ENCODE measurements at places on chromosomes 6 and 20. TPM values are rescaled to one million over a fixed set of nuclear protein-coding genes. Genes with fewer than 3 reads are reported as not detected.

Gene OARD1
- total RNA-seq = 22.2 TPM

Gene ADGRF5
- total RNA-seq = not detected

DNA sequence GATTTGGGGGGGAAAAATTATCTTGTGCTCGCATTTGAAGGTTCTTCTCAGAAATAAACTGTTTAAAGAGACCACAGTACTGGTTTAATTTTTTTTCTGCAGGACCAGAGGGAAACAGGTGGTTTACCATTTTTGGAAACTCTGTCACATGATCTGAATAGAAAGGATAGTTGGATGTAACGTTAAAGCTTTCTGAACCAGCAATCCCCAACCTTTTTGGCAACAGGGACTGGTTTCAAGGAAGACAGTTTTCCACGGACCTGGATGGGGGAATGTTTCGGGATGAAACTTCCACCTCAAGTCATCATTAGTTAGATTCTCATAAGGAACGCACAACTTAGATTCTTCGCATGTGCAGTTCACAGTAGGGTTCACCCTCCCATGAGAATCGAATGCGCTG, 50.4 kb downstream of the MCM8 start:
- no peak for DNase-seq

DNA sequence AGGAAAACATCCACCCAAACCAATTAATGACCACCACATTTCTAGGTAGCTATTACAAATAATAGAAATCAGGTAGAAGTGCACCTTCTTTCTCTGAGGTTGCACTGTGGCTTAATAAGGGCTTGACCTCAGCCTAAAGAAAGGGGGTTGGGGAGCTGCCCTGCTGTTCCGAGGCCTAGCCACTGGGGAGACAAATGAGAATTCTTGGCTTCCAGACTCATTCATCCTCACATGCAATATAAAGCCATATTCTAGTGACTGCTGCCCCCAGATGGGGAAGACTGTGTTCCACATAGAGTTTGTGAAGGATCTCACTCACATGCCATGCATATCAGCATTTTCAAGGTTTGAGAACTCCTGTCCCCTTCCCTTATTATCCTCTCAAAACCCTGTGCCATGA, 22.9 kb downstream of the SAYSD1 start:
- no peak for DNase-seq

Gene TNNC2
- total RNA-seq = not detected

DNA sequence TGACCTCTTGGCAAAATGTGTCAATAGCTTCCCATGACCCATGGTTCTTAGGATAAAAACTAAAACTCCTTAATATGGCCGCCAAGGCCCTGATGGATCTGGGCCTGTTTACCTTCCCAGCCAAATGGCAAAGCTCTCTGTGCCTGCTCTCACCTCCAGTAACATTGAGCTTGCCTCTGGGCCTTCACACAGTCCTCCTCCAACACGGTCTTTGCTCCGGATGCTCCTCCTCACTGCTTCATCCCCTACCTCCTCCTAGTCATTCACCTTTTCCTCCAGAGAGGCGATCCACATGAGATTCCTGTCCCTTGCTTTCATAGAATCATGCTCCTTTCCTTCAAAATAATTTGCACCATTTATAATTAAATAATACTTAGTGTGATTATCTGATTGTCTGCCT, 172.3 kb upstream of the AFDN start:
- DNase-seq = no peak

- no peak for DNase-seq
These were observed 77.7 kb downstream of the ANKRD60 start for GRCh38 chr20:58150772-58151171.

DNA sequence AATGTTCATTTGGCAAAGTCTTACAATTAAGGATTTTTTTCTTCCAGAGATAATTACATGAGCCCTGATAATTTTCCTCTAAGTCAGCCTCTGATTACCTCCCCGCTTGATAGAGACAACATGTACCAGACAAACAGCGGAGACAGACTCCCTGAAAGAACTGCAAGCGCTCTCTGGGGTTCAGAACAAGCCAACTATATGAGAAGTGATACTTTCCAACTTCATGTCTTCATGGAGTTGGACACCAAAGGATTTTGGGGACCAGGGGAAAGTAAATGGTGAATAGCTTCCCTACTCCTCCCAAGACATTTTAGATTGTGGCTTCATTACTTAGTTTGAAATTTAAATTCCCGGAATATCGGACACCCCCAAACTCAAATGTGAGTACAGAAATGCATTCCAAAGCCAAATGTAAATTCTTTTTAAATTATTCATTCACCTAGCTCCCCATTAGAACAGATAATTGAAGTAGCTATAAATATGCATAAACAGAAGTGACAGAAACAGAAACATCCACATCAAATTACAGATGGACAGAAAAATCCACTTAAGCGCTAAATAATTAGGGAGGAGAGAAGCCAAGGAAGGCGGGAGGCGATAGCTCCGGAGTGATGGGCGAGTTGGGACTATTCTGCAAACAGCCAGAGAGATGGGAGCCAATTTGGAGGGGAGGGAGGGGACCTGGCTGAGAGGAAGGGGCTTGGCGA, 129.7 kb upstream of the AKAP12 start:
- DNase-seq = no peak

GRCh38 chr20:56091628-56092234, 86.4 kb upstream of the CBLN4 start:
- DNase-seq = peak; percentile 42

DNA sequence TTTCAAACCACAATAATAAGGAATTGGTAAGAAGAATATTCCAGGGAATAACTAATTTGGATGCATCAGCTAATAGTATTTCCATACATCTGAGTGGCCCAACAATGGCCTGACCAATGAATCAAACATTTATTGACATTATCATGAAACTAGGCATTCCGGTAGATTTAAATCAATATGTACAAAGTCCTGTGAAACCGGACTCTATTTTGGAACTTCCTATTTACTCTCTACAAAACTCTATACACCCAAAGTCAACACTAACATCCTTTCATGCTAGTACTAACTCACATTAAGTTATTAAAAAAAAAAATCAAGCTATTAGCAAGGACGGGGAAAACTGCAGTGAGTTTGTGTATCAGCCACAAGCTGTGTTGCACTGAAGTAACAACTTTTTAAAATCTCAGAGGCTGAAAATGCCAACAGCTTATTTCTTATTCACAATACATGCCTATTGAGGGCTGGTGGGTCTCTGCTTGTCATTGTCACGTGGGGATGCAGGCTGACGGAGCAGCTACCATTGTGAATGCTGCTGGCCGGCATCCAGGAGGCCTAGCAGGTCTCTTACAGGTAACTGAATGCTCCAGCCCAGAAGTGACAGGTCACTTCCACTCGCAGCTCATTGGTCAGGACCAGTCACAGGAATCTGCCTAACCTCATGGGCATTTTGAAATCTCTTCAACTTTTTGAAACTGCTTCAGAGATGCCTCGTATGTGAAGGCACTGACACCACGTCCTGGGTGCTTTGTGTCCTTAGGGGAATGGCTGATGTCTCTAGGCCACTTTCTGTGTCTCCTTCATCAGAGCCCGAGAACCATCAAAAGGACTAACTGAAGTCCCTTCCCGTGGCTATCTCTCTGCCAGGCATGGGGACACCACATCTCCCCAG, 76.3 kb downstream of the SLC22A23 start:
- DNase-seq = no peak

Gene FERMT1
- 34.8 TPM for total RNA-seq

DNA sequence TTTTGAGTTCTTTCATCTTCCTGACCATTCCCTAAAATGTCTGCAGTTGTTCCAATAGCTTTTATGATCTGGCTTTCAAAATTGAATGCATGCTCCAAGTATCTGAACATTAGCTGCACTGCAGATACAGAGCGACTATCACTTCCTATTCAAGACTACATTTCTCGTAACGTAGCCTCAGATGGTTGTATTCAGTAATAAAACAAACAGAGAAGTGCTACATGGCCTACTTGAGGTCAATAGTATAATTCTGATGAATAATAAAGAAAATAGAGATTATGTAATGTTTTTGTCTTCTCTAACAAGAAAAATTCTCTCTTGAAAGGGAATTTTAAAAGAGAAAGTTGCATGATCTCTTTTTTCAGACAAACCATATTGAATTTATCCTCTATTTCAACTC, 333.9 kb upstream of the IRAK1BP1 start:
- no peak for DNase-seq

GRCh38 chr6:137214931-137215330, 4.3 kb downstream of the IFNGR1 start:
- peak; percentile 19 for DNase-seq

GRCh38 chr6:161105408-161105807, 113.8 kb downstream of the MAP3K4 start:
- DNase-seq = peak; percentile 75

DNA sequence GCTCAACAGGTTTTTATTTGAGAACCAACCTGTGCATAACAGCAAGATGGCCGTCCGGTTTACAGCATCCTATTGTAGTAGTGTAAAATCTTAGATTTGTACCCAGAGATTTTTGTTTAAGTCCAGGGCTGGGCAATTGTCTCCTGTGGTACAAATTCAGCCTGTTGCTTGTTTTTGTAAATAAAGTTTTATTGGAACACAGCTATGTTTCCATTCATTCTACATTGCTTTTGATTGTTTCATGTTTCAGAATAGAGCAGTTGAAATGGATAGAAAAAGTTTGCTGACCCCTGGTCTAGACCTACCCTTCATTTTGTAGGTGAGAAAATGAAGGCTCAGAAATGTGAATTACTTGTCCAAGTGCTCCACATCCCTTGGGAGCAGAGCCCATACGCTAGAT, 8.5 kb downstream of the SMPDL3A start:
- DNase-seq = no peak

DNA sequence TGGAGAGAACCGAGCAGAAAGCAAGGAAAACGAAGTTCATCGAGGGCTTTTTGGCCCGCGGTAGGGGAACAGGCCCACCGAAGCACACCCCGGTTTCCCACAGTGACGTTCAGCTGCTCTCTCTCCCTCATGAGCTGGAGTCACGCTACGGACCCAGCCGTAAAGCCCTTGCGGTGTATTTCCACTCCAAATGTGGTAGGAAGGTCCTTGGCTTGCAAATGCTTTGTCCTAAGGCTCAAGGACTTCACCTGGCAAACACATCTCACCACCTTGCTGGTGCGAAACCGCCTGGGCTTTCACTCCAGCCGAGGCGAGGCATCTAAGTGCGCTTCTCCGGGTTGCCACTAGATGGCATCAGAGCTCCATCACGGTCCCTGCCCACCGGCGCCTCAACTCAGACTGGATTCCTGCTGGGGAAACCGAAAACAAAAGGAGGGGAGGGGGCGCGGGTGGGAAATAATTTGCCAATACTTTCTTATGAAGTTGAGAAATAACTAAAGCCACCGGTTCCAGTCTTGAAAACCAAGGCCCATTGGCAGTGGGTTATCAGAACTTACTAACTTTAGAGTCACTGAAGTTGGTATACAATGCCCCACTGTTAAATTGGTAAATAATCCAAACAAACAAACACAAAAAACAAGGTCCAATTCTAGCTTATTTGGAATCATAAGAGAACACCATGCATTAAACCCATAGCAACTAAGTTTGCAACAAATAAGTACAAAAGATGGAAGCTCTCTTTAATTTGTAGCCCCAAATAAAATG, 13.4 kb upstream of the FOXC1 start:
- DNase-seq = peak; percentile 43

DNA sequence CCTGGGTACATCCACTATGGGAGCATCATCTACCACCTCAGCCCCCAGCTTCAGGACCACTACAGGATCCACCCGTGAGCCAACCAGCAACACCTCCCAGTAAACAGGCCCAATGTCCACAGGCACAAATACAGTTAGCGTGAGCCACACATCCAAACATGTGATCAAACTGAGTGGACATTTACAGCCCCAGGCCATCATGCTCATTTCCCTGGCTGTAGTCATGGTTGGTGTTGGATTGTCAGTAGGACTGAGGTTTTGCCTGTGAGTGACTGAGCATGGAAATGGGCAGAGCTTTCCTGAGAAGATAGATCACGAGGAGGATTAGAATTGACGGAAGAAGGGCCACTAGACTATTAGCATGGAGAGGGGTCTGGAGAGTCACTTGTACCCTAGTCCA, 10.7 kb upstream of the MUC21 start:
- peak; percentile 11 for DNase-seq

- no peak for DNase-seq
These were observed 22.1 kb downstream of the BLOC1S5 start for GRCh38 chr6:8041913-8042583.

Gene PHACTR1
- 0.33 TPM for total RNA-seq

- DNase-seq = no peak
These were observed 171.1 kb downstream of the PREX1 start for GRCh38 chr20:48656661-48657211.

- no peak for DNase-seq
These were observed 171.3 kb upstream of the AGPAT4 start for GRCh38 chr6:161445021-161445799.

DNA sequence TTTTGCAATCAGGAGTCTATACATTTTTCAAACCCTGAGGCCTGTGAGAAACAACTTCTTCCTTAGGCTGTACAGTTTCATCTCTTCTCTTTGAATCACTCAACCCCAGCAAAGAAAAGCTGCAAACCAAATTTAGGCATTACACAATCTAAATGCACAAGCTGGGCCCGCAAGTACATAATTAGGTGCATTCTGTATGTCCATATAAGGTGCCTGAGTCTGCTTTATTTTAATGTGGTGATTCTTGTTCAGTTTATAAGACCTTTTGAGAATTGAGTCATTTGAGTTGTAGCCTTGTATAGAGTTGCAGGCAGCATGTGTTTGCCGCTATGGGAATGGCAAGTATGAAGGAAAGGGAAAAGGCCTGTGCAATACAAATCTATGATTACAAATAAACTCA, 709.6 kb upstream of the MARCKS start:
- DNase-seq = no peak

Gene CLDN20
- total RNA-seq = 0.26 TPM

Gene APOM
- 4.7 TPM for total RNA-seq

Gene ECT2L
- total RNA-seq = not detected

Gene ZNF184
- 7.2 TPM for total RNA-seq

Gene RCAN2
- 2.7 TPM for total RNA-seq

Gene SAMD5
- total RNA-seq = 2.5 TPM

- DNase-seq = no peak
These were observed 42.2 kb downstream of the BCL2L1 start for GRCh38 chr20:31680286-31681127.

Gene ACTL10
- total RNA-seq = 2.7 TPM

DNA sequence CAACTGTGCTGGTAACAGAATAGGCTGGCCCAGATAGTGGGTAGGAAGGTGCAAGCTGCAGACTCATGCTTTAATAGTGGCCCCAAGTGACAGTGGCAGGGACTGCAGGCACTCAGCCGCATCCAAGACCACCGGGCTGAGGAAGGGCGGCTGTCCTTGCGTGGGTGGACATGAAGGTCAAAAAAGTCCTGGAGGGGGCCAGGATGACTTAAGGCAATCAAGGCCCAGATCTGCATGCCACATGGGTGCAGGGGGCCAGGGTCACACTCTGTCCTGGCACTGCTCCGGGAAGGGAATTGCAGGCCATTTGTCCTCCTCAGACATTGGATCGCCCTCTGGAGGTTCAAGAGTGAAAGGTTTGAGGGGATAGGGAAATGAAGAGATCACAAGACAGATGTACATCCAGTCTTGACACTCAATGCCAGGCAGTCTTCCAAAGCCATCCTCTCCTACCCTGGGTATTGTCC, 10.4 kb upstream of the VNN2 start:
- peak; percentile 43 for DNase-seq

- DNase-seq = no peak
These were observed 108.9 kb upstream of the SNX9 start for GRCh38 chr6:157714153-157714490.
